ENCODE measurements at places on chromosomes 1 and 21. TPM values are rescaled to one million over a fixed set of nuclear protein-coding genes. Genes with fewer than 3 reads are reported as not detected.

- peak; percentile 56 for DNase-seq
These were observed 8.9 kb downstream of the ACTRT2 start for GRCh38 chr1:3029991-3030662.

DNA sequence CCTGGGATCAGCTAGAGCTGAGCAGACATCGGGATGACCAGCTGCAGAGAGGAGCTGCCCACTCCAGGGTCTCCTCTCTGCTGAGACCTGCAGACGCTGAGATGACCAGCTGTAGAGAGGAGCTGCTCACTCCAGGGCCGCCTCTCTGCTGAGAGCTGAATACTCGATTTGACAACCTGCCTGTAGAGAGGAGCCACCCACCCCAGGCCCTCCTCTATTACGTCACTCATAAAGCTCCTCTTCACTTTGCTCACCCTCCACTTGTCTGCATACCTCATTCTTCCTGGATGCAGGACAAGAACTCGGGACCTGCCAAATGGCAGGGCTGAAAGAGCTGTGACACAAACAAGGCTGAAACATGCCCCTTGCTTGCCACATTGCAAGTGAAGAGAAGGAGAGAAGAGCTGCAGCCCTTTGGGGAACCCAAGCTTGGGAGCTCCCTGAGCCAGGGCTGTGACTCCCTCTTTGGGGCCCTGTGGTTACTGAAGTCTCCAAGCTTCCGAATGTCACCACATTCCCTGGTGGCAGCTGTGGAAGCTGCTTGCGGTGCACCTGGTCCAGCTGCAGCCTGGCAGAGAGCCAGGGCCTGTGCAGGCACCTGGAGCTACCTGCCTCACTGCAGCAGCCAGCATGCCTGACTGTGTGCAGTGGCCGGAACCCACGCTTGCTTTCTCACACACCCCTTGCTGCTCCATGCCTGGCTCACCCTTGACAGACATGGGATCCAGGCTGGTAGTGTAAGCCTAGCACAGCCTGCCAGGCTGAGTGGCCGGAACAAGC, 59.6 kb downstream of the CC2D1B start:
- no peak for DNase-seq

DNA sequence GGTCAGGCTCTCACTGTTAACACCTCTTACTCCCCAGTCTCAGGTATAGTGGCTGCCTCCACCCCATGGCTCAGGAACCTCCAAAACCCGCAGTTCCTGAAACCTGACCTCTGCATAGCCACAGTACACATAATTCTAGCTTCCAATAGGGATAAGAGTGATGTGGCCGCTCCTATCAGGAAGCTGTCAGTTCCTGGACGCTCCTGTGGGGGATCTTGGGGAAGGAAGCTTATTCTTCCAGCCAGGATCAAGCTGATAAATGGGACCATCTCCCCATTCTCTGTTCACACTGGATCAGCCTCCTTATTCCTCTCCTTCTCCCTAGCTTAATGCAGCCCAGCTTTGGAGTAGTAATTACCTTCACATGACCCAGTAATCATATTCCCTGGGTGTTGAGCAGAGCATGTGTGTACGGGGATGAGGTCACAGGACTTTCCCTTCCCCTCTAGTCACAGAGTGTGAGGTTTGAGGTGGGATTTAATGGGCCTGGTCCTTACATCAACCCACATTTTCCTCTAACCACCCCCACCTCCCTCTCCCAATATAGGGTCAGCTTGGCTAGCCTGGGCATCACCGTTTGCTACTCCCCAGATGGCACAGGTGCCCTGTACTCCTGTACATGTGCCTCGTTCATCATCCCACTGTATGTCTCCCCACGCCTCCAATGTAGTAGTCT, 7.0 kb upstream of the POU3F1 start:
- peak; percentile 46 for DNase-seq

The FAM110D gene
- not detected for total RNA-seq

The ANGPTL7 gene
- total RNA-seq, result not detected

The AMY1C gene
- not detected for total RNA-seq

GRCh38 chr1:69246710-69247109, 321.0 kb upstream of the LRRC7 start:
- no peak for DNase-seq

The LINGO4 gene
- not detected for total RNA-seq

DNA sequence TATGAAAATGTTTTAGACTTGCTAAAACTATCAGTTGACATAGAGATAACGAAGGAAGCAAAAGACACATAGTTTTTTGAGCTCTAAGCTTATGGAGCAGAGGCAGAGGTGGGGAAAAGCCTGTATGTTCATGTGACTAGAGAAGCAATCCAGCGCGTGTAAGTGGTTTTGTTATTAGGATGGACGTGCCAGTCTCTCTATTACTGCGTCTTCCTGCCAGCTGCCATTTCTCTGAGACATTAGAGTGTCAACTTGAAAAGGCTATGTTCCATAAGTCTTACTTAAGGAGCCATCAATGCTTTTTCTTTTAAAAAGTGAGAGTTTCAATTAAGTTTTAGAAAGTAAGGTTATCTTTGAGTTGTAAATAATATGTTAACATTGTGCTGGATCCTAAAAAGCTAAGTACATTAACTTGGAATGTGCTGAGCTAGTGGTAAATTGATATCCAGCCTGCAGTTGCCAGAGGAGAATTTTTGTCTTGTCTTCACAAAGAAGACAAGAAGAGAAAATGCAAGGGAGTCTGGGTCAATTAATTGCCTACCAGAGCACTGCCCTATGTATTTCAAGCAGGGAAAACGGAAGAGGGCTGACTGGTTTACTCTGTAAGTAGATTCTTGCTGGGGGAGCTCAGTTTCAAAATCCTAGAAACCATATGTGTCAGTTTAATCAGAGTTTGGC, 161.8 kb upstream of the B3GALT2 start:
- DNase-seq, result no peak
